Ammon's horn (tissue), 1 donor: ENCODE measurements at places on chromosomes 12 and 14.
A peak's percentile ranks its signal among the peaks of the same experiment; 100 is the strongest.

DNA sequence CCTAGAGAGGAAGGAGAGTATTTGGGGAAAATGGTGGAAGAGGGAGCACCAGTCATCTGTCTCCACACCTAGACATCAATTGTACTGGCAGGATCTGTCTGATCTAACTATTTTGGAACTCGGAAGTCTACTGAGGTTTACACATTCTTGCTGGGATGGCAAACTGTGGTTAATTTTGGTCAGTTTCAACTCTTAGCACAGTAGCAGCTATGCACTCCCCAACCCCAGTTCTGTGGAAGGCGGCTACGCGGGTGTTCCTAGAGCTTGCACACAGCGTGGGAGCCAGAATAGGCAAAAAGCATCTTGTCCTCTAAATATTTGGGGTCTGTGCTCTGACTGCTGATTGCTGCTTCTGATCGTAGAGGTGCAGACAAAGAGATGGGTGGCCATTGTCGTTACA lies 33.8 kb downstream of the TECPR2 start:
- no peak for DNase-seq

- peak; percentile 92 for DNase-seq
Measured at GRCh38 chr12:124045671-124046455, 72.8 kb downstream of the ZNF664 start.

- no peak for DNase-seq
Measured at GRCh38 chr12:53498235-53498630, 1.0 kb downstream of the MAP3K12 start.

- no peak for DNase-seq
Measured at GRCh38 chr12:14710632-14711320, 14.4 kb upstream of the GUCY2C start.

DNA sequence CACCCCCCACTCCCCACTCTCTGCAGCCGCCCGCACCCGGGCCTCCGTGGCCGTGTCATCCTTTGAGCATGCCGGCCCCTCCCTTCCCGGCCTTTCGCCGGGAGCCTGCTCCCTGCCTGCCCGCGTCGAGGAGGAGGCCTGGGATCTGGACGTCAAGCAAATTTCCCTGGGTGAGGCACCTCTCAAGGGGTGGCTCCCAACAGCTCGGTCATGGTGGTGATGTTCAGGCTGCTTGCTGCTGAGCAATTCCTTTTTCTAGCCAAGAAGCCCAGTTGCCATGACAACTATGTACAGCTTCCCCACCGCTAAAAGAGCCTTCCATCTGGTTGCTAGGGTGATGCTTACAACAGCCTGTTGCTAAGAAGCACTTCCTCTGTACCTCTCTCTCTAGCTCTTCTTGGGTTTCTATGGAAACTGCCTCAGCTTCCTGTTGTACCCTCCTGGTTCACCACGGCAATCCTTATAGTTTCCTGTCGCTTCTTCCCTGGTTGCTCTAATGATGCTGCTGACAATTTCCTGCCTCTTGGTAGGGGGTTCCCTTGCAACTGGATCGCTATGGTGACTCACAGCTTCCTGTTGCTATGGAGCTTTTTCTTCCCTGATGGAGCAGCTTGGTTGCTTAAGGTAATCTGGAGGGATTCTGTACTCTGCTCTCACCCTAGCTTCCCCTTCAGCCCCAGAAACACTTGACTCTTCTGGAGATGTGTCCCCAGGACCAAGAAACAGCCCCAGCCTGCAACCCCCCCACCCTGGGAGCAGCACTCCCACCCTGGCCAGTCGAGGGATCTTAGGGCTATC lies 11.0 kb downstream of the ZNF219 start:
- peak; percentile 93 for DNase-seq

GRCh38 chr12:110669193-110669502 lies 19.8 kb downstream of the HVCN1 start:
- DNase-seq: no peak

DNA sequence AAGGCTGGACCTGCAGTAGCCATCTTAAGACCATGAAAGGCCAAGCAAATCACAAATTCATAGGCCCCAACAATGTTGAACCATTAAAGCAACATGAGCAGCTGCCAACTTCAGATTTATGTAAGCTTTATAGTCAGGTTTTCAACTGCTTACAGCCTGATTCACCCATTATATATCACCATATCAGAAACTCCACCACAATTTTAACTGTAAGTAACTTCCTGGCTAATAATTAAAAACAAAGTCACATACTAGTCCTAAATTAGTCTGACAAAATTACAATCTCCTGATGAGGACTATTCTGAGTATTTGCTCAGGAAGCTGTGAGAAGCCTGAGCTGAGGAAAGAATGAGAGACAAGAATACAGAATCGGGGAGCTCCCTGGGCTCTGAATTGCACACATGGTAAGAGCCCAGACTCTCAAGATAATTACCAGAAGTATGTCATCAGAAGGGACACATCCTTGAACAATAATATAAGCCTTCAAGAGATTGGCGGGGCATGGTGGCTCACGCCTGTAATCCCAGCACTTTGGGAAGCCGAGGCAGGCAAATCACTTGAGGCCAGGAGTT lies 55.1 kb downstream of the NUMB start:
- no peak for DNase-seq

DNA sequence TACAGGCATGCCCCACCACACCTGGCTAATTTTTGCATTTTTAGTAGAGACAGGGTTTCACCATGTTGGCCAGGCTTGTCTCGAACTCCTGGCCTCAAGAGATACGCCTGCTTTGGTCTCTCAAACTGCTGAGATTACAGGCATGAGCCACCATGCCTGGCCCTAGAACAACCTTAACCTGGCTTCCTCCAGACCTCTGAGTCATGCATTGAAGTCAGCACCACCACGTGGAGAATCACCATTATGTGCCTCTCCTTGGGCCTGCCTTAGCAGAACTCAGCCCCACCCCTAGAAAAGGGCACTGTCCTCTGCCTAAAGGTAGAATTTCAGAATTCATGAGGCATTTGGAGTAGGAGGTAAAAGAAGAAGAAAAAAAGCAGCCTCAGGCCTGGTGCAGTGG lies 49.0 kb downstream of the LIMA1 start:
- DNase-seq: no peak

- peak; percentile 16 for DNase-seq
Measured at GRCh38 chr12:115354007-115354890, 670.3 kb upstream of the TBX3 start.
